ENCODE measurements at places on chromosomes 2 and 18. TPM values are rescaled to one million over a fixed set of nuclear protein-coding genes. Genes with fewer than 3 reads are reported as not detected.

GRCh38 chr18:65988972-65989371 is 238.2 kb downstream of the CDH7 start:
- no peak for DNase-seq

- DNase-seq = no peak
These were observed 46.6 kb downstream of the HDLBP start for GRCh38 chr2:241268716-241269445.

DNA sequence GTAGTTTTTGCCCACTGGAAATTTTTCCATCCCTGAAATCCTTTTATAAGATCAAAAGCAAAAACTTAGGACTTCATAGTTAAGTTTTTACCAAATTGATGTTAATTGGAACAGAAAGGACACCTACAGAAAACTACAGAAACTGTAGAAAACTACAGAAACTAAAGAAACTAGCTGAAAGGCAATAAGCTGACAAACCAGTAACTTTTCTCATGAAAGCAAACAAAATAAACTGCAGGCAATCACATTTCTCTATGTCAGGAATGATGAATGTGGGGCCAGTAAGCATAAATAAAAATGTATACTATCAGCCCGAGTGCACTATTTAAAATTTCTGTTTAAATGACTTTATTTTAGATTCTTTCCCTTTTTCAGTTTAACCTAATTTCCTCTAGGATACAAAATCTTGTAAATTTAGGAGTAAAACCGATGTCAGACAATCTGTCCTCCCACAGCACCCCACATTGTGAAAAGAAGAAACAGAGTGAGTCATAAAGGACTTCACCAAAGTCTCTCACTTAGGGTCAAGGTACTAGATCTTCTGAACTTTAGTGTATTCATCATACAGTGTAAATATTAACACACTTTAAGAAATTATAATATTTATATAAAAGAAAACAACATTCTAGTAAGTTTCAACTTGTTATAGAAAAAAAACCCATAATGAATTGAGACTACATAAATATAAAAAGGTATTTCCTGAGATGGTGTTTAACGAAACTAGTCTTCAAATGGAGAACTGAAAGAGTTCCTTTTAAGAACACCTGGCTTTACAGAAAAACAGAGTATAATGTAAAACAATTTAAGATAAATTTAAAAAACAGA is 46.6 kb downstream of the USP40 start:
- no peak for DNase-seq

GRCh38 chr2:29006092-29006979 is 25.2 kb downstream of the TOGARAM2 start:
- DNase-seq = no peak

ERFE gene
- total RNA-seq = 0.51 TPM

DNA sequence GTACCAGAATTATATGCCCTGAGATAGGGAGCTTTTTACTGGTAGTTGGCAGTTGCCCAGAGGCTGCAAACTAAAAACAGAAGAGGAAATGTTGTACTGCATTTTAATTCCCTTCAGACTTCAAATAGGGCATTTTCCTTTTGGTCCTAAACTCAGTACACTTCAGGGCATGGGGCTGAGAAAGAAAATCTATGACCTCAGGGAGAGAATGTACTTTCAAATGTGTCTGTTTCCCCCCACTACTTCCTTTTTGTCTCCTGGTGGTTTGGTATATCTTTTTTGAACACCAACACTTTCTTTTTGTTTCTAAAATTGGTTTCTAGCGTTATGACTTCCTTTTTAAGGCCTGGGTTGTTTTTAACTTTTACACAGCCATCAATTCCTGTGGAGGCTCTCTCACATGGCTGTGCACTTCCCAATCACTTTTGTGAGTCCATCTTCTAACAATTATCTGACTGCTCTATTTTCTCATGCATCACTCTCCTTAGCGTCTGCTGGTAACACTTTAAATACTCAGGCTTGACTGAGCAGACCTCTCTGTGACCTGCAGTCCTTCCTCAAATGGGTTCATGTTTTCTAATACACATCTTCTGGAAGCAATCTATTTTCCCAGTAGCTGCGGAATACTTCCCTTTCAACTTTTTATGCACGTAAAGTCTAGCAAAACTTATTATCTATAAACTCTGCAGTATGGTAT is 596.0 kb downstream of the LRP1B start:
- no peak for DNase-seq

ALPG gene
- total RNA-seq = 0.61 TPM

CROCC2 gene
- not detected for total RNA-seq

DNA sequence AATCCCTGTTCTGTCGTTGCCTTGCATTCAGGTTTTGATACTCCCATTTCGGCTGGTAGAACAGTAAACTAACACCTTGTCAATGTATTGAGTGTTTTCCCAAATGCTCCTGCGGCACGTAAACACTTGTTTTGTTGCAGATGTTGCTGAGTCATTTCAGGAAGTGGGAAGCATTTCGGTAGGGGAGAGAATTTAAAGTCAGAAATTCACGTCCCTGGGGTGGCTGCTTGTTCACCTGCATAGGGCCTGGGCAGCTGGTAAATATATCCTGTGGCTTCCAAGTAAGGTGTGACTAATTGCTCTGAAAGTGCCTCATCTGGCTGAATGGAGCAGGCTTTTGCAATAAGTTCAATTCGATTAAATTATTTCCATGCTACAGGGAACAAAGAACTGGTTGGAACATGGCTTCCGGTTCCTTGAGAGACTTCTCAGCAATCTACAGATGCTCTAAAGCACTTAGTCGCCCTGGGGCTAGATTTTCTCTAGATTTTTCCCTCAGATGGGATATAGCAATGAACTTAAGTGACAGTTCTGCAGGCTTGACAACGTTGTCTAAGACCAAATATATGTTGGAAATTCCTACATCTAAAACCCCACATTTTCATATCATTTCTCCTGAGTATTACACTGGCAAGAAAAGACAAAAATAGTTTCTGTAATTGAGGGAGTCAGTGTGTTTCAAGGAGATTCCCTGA is 5.2 kb downstream of the GALR1 start:
- DNase-seq = no peak

- DNase-seq = no peak
These were observed 63.9 kb upstream of the TUBA3E start for GRCh38 chr2:130261970-130262760.

DNA sequence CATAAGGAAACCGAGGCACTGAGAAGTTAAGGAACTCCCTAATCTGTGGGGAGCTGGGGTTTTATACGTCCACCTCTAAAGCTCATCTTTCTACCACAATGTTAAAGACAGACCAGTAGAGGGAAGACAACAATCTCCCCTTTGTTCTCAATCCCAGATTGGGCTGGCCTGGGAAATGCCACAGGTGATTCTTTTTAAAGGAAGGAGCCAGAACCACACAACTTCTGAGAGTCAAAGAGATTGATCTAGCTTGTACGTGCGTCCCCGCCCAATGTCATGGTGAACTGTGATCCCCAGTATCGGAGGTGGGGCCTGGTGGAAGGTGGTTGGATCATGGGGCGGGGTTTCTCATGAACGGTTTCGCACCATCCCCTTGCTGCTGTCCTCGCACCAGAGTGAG is 81.8 kb upstream of the LCLAT1 start:
- DNase-seq = no peak

RAX gene
- not detected for total RNA-seq

- DNase-seq = peak; percentile 57
These were observed 19.2 kb downstream of the POU3F3 start for GRCh38 chr2:104872866-104873688.

ARHGAP15 gene
- total RNA-seq = 5.3 TPM

TMEM87B gene
- total RNA-seq = 39.2 TPM

- no peak for DNase-seq
These were observed 31.3 kb downstream of the TMEM177 start for GRCh38 chr2:119710281-119710680.

- DNase-seq = no peak
These were observed 140.5 kb downstream of the SRBD1 start for GRCh38 chr2:45470531-45470930.

LYPD1 gene
- 1.8 TPM for total RNA-seq

SLC19A3 gene
- total RNA-seq = 28.8 TPM

DNA sequence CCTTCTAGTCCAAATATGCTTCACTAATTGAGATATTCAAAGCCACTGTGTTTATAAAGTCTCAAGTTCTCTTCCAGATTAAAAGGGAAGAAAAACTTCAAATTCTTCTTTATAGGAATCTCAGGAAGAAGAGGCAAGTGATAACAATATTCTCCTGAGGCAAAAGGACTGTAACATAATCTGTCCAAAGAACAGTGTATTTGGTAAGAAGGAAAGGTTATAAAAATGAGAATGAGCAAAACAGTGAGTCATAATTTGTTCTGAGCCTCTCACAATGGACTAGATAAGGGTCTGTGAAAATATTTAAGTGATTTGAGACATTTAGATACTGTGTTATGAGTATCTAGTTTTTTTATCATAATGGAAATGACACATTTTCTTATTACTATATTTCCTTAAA is 44.3 kb downstream of the SNRPD1 start:
- no peak for DNase-seq

ZNF396 gene
- 6.1 TPM for total RNA-seq

SLC66A3 gene
- total RNA-seq = 9.4 TPM

DNA sequence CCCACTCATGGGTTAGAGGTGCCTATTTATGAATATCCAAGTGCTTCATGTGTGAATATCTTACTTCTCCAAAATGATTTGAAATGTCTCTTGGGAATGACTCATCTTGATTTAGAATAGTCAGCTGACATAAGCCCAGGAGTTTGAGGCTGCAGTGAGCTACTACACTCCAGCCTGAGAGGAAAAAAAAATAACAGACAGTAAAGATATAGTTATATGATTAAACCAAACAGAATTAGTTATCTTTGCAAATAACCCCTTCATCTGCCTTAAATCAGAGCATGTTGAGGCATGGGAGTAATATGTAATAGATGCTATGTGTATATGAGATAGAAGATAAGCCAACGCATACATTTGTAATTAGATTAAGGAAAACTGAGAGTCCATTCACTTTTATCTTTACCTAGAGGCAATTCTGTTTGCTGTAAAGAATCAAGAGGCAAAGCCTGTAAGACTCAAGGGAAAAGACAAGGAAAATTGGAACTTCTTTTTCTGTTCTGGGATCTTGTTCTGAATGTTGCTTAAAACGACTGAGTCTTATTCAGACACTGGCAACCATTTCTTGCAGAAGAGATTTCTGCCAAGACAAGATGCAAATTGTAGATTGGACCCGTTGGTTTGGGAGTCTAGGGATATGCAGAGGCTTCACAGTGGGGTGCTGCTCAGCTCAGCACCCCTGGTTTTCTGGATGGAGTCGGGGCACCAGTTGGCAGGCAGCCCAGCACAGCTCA is 104.4 kb downstream of the LIPG start:
- no peak for DNase-seq

- no peak for DNase-seq
These were observed 142.4 kb upstream of the ALPP start for GRCh38 chr2:232236200-232236599.

- DNase-seq = no peak
These were observed 28.2 kb downstream of the TOGARAM2 start for GRCh38 chr2:29009270-29009669.

DNA sequence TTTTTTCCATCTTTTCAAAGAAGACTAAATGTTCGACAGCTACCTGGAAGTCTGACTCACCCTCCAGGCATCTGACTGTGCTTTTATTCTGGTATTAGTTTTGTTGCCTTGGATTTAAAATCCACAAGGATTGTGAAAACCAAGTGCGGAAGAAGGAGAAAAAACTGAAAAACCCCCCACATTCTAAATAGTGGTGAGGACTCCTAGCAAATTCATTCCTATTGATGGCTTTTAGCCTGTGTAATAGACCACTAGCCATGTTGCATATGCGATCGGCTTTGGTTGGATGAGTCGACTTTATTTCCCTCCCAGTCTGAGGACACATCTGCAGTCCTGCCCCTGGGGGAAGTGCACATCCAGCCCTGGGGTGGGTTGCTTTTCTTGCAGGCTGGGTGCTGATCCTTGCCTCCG is 16.9 kb downstream of the LDLRAD4 start:
- no peak for DNase-seq

DNA sequence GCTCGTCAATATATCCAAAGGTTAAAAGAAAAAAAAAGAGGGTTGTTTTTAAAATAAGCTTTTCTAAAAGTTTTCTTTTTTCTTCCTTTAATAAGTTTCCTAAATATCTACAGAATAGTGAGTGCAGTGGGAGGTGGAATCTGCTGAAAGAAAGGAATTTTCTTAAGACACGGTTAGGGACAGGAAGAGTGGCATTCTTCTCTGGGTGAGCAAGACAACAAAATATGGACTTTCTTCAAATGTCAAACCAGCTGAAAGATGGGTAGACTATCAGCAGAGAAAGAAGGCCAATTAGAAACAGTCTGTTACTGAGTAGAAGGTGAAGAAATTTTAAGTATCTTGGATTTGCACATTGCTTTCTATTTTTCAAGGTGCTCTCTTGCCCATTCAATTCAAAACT is 222.7 kb upstream of the PIK3C3 start:
- DNase-seq = no peak

- DNase-seq = peak; percentile 28
These were observed 18.1 kb upstream of the SPP2 start for GRCh38 chr2:234032279-234032856.

GRCh38 chr2:150674283-150674682 is 186.8 kb upstream of the RND3 start:
- no peak for DNase-seq

DNA sequence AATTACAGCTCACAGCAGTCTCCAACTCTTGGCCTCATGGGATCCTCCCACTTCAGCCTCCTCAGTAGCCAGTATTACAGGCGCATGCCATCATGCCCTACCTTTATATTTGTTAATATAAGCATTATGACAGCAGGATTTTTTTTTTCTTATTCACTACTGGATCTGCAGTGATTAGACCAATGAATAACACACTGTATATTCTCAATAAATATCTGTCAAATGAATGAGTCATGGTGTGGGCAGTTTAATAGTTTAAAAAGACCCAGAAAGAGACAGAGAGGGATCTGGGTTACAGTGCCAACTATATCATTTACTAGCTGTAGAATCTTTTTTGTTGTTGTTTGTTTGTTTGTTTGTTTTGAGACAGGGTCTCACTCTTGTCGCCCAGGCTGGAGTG is 62.4 kb upstream of the LTBP1 start:
- DNase-seq = no peak

- DNase-seq = peak; percentile 93
These were observed at the start of gene HK2 for GRCh38 chr2:74833418-74834233. TSS of gene HK2 (plus strand) at chr2:74834127. CDS start at chr2:74834581, 454 bp downstream.

LRP2 gene
- 0.06 TPM for total RNA-seq

- no peak for DNase-seq
These were observed 823.4 kb downstream of the SLC4A3 start for GRCh38 chr2:220450846-220451245.
